ENCODE measurements at places on chromosomes 6 and 20. TPM values are rescaled to one million over a fixed set of nuclear protein-coding genes. Genes with fewer than 3 reads are reported as not detected.

Gene FKBP5
- 81.2 TPM for total RNA-seq

Gene SCAND1
- 68.1 TPM for total RNA-seq

Gene SS18L1
- 11.1 TPM for total RNA-seq

Gene OTOR
- total RNA-seq = not detected

Gene PPP2R5D
- 29.5 TPM for total RNA-seq

Gene PRL
- 20.3 TPM for total RNA-seq

Gene PREX1
- 108 TPM for total RNA-seq

Gene IPCEF1
- total RNA-seq = 4.9 TPM

Gene TFAP2A
- total RNA-seq = 0.21 TPM

Gene GABRR1
- total RNA-seq = not detected

Gene ARMC2
- not detected for total RNA-seq

Gene PI16
- total RNA-seq = not detected

Gene SALL4
- 0.08 TPM for total RNA-seq

Measured in GM12878 (cell line).